T-cell (primary cell): ENCODE measurements at places on chromosomes 16 and 17.

DNA sequence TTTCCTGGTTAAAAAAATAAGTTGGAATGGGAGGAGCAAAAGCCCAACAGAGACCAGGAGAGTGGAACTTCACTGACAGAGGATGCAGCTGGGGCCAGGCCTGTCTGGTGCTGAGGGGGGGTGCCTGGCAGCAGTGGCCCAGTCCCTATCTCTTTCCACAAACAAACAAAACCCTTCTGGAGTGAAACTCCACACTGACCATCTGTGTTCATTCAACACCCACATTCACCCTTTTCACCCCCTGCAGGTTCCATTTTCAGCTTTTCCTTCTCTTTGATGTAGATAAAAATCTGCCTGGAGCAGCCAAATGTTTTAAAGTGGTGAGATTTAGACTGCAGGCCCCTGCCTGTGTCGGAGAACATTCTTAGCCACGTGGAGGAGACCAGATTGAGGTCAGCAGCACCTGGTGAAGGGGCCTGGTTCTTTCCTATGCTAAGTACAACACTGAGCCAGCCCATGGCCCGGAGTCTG is 161.4 kb upstream of the CDH11 start:
- DNase-seq = no peak

DNA sequence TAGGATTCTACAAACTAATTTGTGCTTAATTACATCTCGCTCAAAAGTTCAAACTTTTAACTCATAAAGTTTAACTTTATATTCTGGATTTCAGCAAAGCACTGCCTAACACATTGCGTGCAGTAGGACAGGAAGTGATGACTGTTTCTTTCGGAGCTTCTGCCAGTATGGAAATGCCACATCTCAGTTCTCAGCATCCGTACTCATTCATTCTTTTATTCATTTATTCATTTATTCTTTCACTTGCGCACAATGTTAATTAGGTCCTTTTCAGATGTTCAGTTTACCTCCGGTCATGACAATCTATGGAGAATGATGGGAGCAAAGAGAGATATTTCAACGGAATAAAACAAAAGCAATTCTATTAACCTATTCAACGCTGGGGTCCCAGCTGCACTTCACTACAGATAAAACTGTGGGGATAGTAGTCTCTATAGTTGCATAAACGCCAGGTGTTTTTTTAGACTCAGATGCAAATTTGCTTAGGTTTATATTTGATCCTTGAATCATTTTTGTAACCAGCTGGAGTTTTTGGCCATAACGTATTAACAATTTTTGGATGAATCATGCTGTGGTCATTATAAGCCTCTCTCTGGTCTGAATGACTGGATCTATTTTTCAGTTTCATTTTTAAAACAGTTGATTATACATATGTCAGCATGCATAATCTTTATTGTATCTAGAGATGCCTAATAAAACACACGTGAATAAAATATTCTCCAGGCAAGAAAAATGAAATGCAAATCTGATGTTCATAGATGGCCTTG is 143.9 kb downstream of the KCNJ2 start:
- no peak for DNase-seq

- DNase-seq = no peak
Measured at GRCh38 chr16:2026461-2027023, at the start of gene NHERF2. TSS of gene NHERF2 (plus strand) at chr16:2026902. CDS start at chr16:2027006, 104 bp downstream.

DNA sequence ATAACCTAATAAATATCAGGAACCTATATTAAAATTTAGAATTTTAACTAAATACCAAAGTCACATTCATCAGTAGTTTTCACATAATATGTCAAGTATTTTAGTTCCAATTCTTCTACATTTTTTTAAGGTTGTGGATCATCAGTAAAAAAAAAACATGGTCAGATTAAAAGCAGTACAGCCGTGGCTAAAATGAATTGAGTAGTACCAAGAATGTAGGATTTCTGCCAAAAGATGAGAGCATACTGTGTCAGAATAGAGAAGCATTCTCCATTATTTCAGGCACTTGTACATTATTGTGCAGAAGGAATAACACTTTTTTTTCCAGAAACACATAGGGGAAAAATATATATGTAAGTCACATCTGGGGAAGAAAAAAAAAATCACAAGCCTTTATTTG is 1176.1 kb downstream of the CDH11 start:
- DNase-seq = no peak

DNA sequence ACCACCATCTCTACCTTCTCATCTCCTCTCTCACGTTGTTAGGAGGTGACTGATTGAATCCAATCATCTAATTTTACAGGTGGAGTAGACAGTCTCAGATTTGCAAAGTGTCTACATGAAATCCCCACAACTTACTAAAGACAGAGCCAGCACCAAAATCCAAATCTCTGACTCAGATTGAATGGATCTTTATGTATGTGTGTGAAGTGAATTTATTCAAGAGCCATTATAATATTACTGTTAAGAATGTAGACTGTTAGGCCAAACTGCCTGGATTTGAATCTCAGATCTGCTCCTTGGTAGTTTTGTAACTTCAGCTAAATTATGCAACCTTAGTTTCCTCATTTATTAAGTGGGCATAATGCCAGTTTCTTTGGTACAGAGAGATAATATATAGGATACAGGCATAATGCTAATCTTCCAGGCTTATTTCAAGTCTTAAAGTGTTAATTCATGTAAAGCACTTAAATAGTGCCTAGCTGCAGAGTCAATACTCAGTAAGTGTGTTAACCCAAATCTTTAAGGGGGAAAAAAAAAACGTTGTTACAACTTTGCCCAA is 12.7 kb downstream of the CNEP1R1 start:
- DNase-seq = no peak

GRCh38 chr17:36525888-36526287 is 8.8 kb downstream of the MYO19 start:
- no peak for DNase-seq

GRCh38 chr17:70891306-70891705 is 722.0 kb downstream of the KCNJ2 start:
- DNase-seq = no peak

DNA sequence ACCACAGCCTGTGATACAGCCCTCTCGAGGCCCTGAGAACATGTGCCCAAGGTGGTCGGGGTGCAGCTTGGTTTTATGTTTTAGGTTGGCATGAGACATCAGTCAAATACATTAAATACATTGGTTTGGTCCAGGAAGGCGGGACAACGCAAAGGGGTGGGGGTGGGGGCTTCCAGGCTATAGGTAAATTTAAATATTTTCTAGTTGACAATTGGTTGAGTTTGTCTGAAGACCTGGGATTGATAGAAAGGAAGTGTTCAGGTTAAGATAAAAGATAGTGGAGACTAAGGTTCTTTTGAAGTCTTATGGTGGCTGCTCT is 1.2 kb upstream of the ZKSCAN2 start:
- no peak for DNase-seq

DNA sequence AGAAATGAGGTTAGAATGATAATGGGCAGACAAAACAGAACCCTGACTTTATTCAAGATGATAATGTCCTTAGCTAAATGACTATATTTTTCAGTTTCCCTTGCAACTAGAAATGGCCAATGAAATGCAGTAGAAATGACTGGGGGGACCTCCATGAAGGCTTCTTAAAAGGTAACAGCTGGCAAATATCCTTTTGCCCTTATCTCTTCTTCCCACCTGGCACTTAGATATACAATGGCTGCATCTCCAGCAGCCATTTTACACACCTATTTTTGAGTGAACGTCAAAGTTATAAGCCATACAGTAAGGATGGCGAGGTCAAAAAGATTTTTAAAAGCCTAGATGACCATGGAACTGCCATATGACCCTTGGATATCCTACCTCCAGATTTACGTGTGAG is 39.9 kb downstream of the USP32 start:
- DNase-seq = no peak

DNA sequence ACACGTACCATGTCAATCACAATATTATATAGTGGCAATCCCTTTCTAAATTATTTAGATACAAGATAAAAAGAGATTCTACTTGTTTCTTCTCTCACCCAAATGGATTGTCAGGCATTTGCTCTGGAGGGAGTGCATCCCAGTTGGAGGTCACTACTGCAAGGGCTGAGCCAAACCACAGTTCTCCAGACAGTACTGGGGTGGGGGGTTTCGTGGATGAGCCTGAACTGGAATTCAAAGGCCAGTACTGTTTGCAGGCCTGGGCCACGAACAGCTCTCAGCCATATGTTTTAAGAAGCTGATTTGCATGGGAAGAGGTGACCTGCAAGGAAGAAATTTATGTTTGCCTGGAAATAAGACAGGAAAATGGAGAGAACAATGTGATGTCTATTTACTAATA is 314.9 kb downstream of the PMP22 start:
- no peak for DNase-seq

DNA sequence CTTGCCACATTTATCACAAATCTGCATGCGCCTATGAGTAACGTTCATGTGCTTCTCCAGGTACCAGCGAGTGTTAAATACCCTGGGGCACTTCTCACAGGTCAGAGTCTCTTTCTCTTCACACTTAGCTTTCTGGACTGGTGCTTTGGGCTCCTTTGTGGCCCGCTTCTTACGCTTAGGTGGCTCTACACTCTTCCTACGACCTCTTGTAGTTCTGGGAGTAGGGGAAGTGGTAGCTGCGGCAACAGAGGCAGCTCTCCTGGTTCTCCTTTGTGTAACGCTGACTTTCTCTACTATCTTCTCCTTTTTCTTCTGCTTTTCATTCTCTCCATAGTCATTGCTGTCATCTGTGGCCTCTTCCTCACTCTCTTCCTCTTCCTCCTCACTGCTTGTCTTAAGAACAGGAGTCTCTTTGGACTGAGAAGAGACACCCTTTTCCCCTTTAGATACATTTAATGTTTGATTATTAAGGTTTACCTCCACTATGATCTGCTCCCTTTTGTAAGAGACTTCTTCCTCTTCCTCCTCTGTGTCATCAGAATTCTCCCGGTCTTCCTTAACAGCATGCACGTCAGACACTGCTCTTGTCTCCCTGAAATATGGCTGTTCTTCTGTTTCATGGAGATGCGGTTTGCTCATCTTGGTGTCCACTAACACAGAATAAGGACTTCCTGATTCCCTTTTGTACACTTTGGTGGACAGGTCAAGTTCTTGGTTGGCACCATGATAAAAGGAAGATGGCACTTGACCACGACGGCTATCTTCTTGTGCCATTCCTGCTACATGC is 45.0 kb downstream of the ZNF652 start:
- DNase-seq = no peak

GRCh38 chr17:80374732-80375585 is 40.0 kb upstream of the ENDOV start:
- DNase-seq = no peak

GRCh38 chr17:44758414-44759085 is at the start of gene ADAM11:
TSS of gene ADAM11 (plus strand) at chr17:44758988. CDS start at chr17:44759200, 212 bp downstream.
- peak; percentile 23 for DNase-seq

GRCh38 chr16:53726625-53727024 is 22.7 kb downstream of the FTO start:
- no peak for DNase-seq

- DNase-seq = no peak
Measured at GRCh38 chr17:72455562-72455961, 334.7 kb downstream of the SOX9 start.

DNA sequence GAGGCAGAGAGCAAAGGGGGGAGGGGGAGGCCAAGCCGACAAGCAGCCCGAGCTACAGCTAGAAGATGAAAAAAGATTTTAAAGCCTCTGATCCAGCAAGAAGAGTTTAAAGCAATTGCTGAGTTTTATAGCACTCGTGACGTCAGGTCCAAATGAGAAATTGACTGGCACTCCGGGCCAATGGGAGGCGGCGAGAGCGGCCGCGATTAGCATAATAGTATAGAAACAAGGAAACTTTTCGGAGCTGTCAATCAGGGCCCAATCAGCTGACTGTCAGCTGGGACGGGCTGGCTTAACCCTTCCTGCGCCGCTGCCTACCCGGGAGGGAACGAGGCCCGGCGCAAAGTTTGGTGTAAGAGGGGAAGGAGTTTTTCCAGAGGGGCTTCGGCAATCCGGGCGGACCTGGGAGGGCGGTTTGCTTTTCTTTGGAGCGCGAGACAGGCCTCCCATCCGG is at the start of gene MAF:
Gene MAF, minus strand, starts transcription at position 100 of the 454 bp plus-strand sequence. CDS start 835 bp downstream, outside the sequence.
- peak; percentile 85 for DNase-seq

GRCh38 chr17:29612404-29613280 is 10.1 kb downstream of the CORO6 start:
- no peak for DNase-seq

- peak; percentile 29 for DNase-seq
Measured at GRCh38 chr17:82917699-82918345, 78.0 kb upstream of the ZNF750 start.

- no peak for DNase-seq
Measured at GRCh38 chr16:88459366-88460073, 6.4 kb downstream of the ZFPM1 start.

DNA sequence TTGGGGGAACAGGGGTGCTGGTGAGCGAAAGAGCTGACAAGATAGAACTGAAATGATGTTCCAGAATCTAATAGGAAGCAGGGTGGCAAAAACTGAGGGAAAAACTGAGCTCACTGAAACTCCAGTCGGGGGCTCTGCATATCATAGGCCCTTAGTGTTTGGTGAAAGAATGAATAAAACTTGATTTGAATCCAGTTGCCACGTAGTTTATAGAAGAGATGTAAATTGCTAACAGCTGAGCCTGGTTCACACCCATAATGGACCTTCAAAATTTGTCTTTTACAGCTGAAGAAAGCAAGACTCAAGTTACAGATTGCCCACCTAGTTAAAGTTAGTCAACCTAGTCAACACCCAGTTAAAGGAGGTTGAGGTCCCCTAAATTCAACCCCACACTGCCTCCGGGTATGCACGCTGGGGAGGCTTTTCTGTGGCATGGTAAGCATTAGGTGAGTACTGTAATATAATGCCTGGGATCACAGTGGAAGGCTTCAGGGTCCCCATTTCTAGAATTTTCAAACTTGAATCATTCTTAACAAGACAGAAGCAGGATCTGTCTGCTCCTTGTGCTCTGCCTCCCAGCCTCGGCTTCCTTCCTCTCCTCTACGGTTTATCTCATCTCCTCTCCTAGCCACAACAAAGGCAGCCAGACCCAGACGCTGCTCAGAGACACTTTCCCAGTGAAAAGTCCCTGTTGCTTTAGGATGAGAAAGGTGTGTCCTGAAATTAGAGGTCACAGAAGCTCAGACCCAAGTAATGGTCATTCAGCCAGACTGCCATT is 26.9 kb upstream of the SUPT4H1 start:
- DNase-seq = no peak

- no peak for DNase-seq
Measured at GRCh38 chr17:30517786-30518185, 40.6 kb downstream of the GOSR1 start.

DNA sequence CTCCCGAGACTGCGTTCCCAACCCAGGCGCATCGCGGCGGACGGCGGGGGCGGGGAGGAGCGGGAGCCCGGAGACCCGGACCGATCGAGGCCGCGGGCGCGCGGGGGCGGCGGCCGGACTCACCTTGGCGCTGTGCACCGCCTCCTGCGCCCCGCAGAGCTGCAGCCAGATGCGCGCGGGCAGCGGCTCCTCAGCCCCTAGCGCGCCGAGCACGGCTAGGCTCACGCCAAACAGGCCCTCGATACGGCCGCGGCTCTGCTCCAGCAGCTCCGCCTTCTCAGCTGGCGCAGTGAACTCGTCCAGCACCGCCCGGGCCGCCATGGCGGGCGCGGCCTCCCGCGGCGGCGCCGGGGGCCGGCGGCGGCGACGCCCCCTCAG is 339 bp downstream of the N4BP1 start:
- DNase-seq = no peak

DNA sequence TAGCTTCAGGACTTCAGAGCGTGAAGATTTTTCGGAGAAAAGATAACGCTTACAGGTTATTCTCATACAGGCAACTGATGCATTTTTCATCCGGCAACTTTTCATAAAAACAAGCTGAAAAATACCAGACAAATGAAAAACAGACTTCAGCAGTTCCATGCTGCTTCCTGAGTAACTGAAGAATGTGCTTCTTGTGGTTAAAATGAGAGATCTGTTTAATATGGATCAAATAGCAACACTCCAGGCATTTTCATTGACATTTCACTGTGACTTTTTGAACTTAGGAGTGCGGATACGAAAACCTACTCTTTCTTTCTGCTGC is 705 bp upstream of the PITPNC1 start:
- DNase-seq = no peak
